ENCODE measurements at places on chromosomes 1 and 21.

GRCh38 chr1:237565236-237565635 is 325.5 kb downstream of the ZP4 start:
- DNase-seq: no peak

DNA sequence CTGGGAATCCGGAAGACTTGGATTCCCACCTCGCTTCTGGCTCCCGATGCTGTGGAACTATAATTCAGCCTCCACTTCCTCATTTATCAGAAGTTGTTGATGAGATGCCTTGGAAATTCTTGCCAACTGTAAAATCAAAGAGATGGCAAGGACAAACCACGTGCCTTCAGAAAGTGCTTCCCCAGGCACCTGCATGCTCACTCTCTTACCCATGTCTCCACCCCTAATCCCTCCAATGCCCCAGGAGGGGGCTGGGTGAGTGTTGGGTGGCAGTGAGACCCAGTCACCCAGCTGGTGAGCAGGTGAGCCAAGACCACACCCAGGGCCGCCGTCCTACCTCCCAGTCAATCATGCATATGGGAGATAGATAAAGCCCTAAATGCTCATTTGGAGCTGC is 160.8 kb downstream of the PSMG1 start:
- DNase-seq: no peak

DNA sequence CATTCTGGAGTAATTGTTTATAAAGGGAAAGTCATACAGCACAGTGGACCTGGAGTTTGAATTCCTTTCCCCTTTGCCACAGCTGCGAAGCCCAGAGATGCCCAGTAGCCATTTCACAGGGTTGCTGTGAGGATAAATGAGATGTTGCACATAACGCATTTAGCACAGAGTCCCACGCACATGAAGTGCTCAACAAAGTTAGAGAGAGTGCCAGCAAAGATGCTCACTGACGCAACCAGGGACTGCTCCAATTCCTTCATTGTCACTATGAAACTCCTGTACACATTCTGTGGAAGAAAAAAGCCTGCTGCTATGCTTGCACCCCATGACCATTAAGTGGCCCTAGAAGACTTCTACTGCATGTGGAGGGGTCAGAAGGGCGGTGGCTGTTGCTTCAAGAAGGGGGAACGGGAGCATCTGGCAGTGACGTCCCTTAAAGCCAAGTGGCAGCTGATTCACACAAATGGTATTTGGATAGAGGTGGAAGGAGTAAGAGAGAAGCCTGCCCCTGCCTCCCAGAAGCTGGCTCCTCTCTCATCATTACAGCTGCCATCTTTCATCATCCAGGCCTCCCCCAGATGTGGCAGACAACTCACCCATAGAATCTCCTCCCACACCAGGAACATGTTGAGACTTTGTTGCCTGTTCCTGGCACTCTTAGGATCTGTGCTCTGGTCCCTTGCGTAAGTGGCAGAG is 26.5 kb upstream of the VAV3 start:
- DNase-seq: no peak

DNA sequence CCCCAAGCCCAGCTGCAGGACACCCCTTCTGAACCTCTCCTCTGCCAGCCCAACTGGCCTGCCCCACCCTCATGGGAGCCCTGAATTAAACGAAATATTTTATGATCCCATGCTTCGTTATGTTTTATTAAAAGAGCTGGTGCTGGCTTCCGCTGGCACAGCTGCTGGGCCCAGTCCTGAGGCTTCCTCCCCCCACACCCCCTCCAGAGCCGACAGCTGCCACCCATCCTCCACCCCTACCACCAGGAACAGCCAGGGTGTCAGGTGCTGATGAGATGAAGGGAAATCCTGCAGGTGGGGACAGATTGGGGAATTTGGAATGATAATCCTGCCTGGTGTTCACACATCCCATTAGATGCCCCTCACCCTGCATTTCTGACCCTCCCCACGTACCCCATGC is 19.0 kb downstream of the IGSF21 start:
- DNase-seq: no peak

DNA sequence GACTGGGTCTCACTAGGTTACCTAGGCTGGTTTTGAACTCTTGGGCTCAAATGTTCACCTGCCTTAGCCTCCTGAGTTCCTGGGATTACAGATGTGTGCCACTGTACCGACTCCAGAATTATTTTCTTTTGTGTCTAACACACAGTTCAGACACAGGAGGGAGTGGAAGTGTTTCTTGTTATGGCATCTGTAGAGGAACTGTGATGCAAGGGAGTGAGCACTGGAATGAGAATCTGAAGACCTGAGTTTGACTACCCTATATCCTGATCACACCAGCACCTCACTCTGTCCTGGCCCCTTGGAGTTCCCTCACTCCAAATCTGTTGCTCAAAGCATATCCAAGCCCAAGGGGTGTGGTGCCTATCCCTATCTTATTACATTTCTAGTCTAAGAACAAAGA is 15.2 kb downstream of the OPTC start:
- DNase-seq: no peak

- DNase-seq: no peak
These were observed 263.1 kb downstream of the ST6GALNAC3 start for GRCh38 chr1:76337542-76338219.

- no peak for DNase-seq
These were observed 428.7 kb downstream of the PLPP3 start for GRCh38 chr1:56150441-56151215.

- DNase-seq: no peak
These were observed 6.1 kb downstream of the RNF223 start for GRCh38 chr1:1067860-1068516.

GRCh38 chr1:241406421-241406820 is 49.4 kb upstream of the RGS7 start:
- no peak for DNase-seq

DNA sequence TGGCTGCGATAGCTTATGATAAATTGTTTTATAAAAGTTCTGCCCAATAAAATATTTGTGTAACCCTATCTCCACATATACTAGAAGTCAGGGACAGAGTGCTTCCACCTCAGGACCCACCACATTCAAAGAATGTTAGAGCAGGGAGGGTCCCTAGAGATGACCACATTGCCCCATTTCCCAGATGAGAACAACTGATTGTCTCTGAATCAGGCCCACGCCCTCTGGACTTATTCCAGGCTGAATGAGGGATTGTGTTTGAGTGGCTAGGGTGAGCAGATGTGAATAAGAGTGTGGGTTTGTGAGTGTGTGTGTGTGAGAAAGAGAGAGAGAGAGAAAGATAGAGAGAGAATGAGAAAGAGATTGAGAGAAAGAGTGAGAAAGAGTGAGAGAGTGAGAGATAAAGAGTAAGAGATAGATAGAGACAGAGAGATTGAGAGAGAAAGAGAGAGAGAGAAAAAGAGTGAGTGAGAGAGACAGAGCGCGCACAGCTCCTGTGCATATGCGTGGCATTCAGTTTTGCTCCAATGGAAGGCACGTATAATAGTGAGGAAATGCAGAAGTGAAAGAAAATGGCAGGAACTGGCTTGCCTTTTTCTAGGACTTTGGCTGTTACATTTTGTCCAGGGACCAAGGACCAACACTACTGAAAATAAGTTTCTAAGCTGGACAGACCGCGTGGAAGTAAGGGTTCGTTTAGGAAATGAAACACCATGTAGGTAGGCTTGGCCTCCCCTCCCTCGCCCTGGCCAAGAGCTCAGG is 94.1 kb downstream of the ABCA4 start:
- no peak for DNase-seq

DNA sequence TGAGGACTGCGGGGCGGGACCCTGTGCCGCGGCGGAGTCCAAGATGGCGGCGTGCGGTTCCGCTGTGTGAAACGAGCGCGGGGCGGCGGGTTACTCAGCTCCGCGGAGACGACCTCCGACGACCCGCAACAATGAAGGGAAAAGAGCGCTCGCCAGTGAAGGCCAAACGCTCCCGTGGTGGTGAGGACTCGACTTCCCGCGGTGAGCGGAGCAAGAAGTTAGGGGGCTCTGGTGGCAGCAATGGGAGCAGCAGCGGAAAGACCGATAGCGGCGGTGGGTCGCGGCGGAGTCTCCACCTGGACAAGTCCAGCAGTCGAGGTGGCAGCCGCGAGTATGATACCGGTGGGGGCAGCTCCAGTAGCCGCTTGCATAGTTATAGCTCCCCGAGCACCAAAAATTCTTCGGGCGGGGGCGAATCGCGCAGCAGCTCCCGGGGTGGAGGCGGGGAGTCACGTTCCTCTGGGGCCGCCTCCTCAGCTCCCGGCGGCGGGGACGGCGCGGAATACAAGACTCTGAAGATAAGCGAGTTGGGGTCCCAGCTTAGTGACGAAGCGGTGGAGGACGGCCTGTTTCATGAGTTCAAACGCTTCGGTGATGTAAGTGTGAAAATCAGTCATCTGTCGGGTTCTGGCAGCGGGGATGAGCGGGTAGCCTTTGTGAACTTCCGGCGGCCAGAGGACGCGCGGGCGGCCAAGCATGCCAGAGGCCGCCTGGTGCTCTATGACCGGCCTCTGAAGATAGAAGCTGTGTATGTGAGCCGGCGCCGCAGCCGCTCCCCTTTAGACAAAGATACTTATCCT is 430 bp downstream of the RBM15 start:
- peak; percentile 30 for DNase-seq

DNA sequence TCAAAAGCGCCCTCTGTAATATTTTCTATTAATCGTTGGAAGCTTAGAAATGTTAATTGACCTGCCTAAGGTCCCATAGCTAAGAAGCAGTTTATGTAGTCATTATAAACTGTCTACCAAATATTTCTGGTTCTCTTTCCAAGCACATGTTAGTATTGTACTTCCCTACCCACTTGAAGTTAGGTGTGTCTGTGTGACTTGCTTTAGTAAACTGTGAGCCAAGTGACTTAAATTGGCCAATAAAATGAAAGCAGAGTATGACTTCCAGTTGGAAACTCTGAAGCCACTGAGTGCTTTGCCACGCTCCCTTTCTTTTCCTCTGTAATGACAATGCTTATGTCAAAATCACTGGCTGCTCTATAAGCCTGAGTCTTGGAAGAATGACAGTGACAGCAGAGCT is 20.6 kb upstream of the ADAMTS1 start:
- DNase-seq: no peak

- DNase-seq: no peak
These were observed 284.8 kb downstream of the HLX start for GRCh38 chr1:221164029-221164428.

DNA sequence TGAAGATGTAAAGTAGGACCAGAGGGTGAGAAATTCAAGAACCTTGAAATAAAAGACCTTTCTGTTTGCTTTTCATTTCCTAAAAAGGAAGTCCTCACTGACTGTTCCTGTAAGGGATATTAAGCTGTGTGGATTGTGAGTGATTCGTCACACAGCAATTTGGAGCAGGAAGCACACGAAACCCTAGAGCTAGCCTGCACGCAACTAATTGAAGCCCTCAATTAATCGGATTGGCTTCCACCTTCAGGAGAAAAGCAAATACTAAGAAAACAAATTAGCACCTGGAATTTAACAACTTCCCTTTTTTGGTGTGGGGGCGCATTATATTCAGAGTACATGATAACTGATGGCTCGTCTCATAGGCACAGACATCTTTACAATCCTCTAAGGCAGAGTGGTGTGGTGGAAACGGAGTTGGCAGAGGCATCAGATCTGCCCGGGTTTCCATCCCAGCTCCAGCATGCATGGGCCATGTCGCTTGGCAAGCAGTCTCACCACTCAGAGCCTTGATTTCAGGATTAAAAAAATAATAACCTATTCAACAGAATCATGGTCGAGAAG is 95.2 kb downstream of the KCNJ15 start:
- DNase-seq: no peak

GRCh38 chr1:50615036-50615750 is 191.9 kb upstream of the DMRTA2 start:
- DNase-seq: no peak

DNA sequence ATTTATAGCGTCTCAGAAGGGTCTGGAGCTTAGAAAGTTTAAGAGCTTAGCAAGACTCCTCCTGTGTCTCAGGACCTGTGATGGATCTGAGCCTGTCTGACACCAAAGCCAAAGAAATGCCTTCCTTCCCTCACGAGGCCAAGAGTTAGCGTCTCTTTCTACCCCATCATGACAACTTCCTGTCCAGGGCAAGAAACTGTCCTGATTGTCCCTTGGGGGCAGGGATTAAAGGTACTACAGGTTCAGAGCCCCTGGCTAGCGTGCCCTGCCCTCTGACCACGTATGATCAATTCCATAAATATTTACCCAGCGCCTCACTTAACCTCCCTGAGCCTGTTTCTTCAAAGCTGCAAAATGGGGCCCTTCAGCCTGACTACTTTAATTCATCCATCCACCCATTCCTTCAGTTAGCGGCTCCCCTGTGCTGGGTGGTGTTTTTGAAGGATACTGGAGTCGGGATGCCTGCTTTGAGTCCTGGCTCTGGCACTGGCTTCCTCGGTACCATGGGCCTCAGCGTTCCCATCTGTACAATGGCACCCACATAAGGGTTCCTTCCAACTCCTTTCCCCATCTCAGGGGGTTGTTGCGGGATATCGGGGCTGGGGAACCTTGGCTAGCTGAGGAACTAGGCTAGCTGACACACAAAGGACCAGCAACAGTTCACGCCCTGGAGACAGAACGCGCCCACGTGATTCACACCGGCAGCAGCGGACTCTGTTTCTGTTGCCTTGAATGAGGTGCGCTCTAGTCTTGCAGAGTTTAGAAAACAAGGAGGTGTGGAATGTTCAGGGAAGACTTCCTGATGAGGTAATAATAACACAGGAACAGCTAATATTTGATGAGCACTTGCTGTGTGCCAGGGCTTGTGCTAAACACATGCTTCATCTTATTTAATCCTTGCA is 23.0 kb upstream of the EPHA2 start:
- DNase-seq: no peak

DNA sequence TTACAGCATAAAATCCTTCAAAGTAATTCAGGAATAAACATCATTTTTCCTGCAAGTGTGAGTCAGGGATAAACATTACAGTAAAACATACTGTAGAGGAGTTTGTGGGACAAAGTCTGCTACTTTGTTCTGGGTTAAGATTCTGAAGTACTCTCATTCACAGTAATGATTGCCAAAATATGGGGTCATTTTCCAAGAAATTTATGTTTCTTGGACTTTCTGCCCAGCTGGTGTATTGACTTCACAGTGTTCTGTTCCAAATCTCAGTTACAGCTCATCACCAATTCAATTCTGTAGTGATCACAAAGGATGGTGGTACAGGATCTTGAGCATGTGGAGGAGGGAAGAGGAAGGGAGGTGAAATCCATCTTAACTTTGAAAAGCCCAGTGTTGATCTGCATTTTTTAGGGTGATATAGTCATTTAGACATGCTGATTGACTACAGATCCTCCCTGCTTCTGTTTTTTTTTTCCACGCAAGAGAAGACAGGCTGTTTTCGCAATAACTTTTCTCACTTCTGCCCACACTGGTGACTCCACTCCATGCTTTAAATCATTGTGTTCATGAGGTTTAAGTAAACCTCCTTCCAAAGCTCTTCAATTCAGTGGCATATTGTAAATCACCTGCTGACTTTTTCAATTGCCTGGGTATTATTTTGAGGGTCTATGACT is 60.4 kb upstream of the C1orf53 start:
- no peak for DNase-seq

- no peak for DNase-seq
These were observed 193.2 kb downstream of the TM2D1 start for GRCh38 chr1:61531716-61532115.

DNA sequence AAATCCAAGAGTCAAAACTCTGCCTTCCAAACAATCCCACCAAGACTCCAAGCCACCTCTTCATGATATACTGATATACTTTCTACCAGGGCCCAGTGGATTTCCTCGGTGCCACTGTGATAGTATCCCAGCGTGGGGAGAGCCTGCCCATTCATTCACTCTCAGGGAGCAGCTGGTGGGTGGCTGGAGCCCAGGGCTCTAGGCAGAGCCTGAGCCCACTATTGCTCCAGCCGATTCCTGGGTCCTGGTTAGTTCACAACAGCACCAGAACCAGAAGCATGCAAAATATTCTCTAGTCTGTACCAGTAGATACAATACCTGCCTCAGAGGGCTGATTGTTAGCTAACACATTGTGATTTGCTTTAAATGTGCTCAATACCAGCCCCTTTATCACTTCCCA is 831 bp downstream of the CSRP1 start:
- no peak for DNase-seq
